Skin of body (tissue), 3 donors: ENCODE measurements at places on chromosomes 7 and 10. TPM values are rescaled to one million over a fixed set of nuclear protein-coding genes. Genes with fewer than 3 reads are reported as not detected.

- no peak for DNase-seq
Measured at GRCh38 chr10:22259280-22259679, 41.5 kb upstream of the EBLN1 start.

DNA sequence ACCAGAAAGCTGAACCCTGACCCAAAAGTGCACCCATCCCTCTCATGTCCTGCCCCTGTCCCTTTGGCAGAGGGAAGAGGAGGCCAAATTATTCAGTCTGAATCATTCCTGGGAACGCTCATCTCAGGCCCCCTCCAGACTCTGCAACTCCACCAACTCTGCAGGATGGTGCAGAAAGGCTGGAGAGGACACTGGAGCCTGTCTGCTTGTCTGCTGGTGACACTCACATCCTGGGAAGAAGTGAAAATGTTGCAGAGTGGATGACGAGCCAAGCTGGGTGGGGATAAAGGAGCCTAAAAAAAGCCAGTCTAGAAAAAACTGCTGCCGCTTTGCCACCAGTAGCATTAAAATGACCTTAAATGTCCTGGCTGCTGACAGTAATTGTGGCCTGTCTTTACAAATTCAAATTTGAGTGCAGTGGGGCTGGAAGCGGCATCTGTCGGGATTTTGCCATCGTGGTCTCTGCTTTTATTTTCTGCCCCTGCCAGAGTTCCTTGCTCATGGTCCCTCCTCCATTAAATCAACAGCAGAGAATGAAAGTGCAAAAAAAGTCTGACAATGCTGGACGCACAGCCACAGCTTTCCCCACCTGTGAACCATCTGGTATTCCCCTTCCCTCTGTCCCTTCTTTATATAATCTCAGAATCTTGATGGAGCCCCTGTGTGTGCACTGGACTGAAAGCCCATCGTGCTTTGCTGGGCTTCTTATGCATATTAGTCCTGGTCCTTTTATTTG, 63.9 kb downstream of the STK17A start:
- no peak for DNase-seq

Gene HTR5A
- total RNA-seq, result not detected

Gene NPSR1
- not detected for total RNA-seq

DNA sequence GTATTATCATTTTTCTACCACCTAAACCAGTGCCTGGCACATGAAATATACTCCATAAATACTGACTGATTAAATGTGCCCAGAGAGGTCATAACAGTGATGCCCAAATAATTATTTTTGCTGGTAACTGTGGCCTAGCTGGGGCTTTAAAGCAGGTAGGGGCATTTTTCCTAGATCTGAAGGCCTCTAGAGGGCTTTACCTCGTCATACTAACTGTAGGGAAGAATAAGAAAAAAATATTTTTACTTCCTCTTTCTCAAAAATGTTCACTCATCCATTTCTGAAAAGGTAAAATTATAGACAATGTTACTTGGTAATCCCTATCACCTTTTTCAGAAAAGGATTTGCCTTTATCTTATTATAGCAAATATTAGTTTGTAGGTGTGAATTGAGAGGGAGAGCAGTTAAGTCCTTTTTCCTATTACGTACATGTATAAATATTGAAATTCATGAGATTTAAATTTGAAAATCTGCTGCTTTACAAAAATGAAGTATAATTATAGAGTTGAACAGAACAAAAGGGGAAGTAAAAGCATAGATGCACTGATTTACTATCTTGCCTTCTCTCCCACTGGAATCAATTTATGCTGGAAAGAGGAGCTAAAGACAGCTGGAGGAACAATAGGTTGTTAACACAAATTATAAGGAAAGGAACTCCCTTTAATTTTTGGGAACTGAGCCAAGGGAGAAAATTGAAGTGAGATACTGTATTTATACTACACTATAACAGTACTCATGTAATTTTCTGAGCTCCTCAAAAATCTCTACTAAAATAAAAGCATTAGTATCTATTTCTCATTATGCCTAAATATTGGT, 71.5 kb upstream of the NOBOX start:
- no peak for DNase-seq

DNA sequence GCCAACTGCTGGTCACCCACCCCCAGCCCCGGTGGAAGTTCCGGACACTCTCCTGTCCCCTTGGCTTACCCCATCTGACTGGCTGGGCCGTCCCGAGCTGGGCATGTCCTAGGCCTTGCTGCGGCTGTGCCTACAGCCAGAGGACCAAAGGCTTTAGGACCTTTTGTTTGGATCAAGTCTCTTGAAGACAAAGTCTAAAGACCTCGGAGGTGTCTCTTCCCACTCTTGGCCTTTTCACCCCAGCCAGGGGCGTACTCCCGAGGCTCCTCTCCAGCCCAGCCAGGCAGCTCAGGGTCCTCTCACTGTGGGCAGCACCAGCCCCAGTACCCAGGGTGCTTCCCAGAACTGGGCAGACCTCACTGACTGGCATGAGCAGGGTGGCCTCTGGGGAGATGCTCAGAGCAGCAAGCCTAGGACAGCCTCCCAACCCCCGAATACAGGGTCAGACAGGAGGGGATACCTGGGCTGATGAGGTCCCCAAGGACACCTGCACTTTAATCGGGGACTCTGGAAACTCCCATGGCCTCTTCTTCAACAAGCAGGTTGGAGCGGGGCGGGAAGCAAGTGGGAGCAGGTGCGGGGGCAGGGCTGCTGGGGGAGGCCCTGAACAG, 2.7 kb upstream of the PWWP2B start:
- no peak for DNase-seq

DNA sequence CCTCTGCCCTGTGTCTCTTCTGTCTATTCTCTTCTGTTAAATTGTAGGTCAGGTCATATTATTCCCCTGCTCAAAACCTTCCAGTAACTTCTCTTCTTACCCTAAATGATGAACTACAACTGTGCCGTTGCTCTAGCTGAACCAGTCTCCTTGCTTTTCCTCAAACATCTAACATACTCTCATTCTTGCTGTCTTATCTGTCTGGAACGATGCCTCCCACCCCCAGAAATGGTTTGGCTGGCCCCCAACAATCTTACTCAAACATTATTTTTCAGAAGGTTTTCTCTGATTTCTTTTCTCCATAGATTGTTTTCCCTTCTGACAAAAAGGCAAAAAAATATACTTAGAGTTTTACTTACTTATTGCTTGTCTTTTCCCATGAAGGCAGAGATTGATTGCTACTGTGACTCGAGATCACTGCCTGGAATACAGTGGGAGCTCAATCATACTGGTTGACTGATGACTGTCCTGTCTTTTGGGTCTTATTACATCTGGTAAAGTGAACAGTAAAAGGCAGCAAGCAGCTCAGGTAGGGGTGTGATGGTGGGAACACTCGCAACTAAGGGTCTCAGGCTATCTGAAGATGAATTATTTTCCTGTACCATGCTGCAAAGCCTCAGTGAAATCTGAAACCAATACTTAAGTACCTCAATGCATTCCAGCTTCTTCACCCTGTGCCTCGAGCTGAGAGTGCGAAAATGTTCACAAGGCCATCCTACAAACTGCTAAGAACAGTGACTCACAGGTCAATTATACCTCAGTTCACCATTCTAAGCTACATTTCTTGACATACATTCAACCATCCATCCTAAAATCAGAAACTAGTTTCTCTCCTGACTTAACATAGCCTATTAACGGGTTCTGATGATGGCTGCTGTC, 67.6 kb downstream of the DNMBP start:
- DNase-seq, result no peak
